Central memory CD8-positive, alpha-beta T cell (primary cell): ENCODE measurements at places on chromosomes 5 and 9.

- H3K4me1 ChIP-seq: no peaks in the 10 kb centered on the region
- peaks cover 64% of the 10 kb centered on the region for H3K27me3 ChIP-seq
- H3K27ac ChIP-seq: no peak overlapping the region
Observed at GRCh38 chr5:73365990-73366667, 82.4 kb downstream of the FOXD1 start.

DNA sequence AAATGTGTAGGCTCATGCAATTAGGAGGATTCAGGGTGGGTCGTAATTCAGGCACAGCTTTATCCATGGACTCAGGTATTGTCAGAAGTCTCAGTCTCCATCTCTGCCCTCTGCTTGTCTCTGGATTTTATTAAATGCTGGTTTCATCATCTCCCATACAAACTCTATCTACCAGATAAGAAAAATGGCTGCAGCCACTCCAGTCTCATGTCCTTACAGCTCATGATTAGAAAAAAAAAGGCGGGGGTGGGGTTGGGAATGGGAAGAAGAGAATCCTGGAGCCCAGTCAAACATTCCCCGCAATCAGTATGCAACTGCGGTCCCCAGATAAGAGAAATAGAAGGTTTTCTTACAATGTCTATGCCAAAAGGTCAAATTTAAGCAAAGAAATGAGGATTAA, 7.6 kb upstream of the FBXO38 start:
- no peak overlapping the region for H3K4me3 ChIP-seq
- DNase-seq: no peak
- no peaks in the 10 kb centered on the region for H3K27me3 ChIP-seq
- no peaks in the 10 kb centered on the region for H3K4me1 ChIP-seq
- H3K27ac ChIP-seq: no peak overlapping the region

GRCh38 chr9:136944212-136944518, 373 bp downstream of the FBXW5 start:
- peak overlapping the region; percentile 64 for H3K27ac ChIP-seq
- peaks cover 12% of the 10 kb centered on the region for H3K4me1 ChIP-seq
- no peak for DNase-seq
- peak overlapping the region; percentile 80 for H3K4me3 ChIP-seq
- peaks cover 39% of the 10 kb centered on the region for H3K36me3 ChIP-seq

- peaks cover 80% of the 10 kb centered on the region for H3K27me3 ChIP-seq
- DNase-seq: no peak
- H3K27ac ChIP-seq: no peak overlapping the region
- H3K36me3 ChIP-seq: peaks cover 2% of the 10 kb centered on the region
- no peaks in the 10 kb centered on the region for H3K4me1 ChIP-seq
- no peak overlapping the region for H3K4me3 ChIP-seq
Observed at GRCh38 chr5:73280821-73281746, 108.1 kb downstream of the TMEM174 start.

DNA sequence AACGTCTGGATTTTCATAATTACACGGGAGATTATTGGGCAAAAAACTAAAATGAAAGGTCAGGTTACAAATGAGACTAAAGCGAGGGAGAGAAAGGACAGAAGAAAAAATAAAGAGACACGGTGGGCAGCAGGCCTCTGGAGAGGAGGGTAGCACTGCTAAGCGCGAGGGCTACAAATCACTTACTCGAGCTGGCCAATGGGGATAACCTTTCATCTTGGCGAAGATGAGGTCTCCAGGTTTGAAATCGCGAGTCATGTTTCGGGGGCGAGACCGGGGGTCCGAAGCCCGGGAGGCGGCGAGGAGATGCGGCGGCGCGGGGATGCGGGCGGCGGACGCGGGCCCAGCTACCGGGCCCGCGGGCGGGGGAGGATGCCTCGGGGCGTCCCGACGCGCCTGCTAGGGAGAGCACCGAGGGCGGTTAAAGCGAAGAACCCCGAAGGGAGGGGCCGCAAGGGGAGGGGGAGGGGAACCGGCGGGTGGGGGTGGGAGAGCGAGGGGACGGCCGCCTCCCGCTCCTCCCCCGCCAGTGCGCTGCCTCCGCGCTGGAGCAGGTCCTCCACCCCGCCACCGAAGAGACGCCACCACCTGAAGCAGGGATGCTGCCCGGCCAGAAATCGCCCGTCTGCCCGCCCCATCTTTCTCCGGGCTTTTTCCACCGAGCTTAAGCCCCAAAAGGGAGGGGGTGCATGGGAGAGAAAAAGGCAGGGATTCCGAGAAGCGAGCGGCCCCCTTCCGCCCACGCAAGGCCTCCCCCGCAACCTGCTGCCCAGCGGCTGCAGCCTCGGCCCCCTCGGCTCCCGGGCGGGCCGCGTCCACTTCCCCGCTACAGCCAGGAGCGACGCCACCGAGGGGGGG, 610 bp downstream of the PSIP1 start:
- peaks cover 45% of the 10 kb centered on the region for H3K4me1 ChIP-seq
- H3K36me3 ChIP-seq: peaks cover 38% of the 10 kb centered on the region
- H3K4me3 ChIP-seq: peak overlapping the region; percentile 82
- DNase-seq: peak; percentile 21

- H3K36me3 ChIP-seq: no peaks in the 10 kb centered on the region
- H3K4me3 ChIP-seq: no peak overlapping the region
- no peak for DNase-seq
Observed at GRCh38 chr5:106940986-106941385, 729.8 kb downstream of the EFNA5 start.

GRCh38 chr9:27310582-27310981, 13.6 kb upstream of the EQTN start:
- no peak for DNase-seq
- H3K27ac ChIP-seq: no peak overlapping the region
- no peaks in the 10 kb centered on the region for H3K36me3 ChIP-seq
- no peaks in the 10 kb centered on the region for H3K4me1 ChIP-seq

GRCh38 chr5:173796721-173797495, 91.2 kb upstream of the CPEB4 start:
- H3K27ac ChIP-seq: no peak overlapping the region
- H3K36me3 ChIP-seq: no peaks in the 10 kb centered on the region
- DNase-seq: no peak
- H3K4me1 ChIP-seq: peaks cover 6% of the 10 kb centered on the region
- no peak overlapping the region for H3K4me3 ChIP-seq

GRCh38 chr9:127124792-127125191, 2.4 kb upstream of the ANGPTL2 start:
- H3K4me1 ChIP-seq: no peaks in the 10 kb centered on the region
- no peak overlapping the region for H3K4me3 ChIP-seq
- H3K27me3 ChIP-seq: peaks cover 7% of the 10 kb centered on the region
- DNase-seq: no peak

- H3K36me3 ChIP-seq: no peaks in the 10 kb centered on the region
Observed at GRCh38 chr5:40909264-40909663, at the start of gene C7. TSS of gene C7 (plus strand) at chr5:40909497. CDS start at chr5:40909611, 114 bp downstream.

DNA sequence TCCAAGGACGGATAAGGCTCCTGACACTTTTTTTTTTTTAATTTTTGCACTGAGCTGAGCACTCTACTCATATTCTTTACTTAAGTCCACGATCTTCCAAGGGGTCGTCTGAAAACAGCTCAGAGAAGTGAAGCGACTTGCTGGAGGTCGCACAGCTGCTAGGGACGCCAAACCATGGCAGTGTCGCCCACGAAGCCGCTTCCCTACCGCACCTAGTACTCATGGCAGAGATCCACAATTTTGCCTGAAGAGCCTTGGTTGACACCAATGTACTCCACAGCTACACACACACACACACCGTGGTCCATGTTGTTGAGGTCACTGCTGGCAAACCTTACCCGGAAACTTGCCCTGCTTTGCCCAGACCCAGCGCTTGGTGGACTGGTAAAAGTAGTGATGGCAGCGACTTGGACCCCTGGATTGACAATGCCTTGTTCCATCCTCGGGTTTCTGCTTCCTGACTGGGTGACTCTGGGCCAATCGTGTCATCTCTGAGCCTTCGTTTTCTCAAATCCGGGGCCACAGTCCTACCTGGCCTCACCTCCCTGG, 521 bp upstream of the SLIT3 start:
- H3K27ac ChIP-seq: no peak overlapping the region
- H3K4me3 ChIP-seq: peak overlapping the region; percentile 27
- no peak for DNase-seq
- H3K36me3 ChIP-seq: peaks cover 2% of the 10 kb centered on the region
- peaks cover 7% of the 10 kb centered on the region for H3K4me1 ChIP-seq

DNA sequence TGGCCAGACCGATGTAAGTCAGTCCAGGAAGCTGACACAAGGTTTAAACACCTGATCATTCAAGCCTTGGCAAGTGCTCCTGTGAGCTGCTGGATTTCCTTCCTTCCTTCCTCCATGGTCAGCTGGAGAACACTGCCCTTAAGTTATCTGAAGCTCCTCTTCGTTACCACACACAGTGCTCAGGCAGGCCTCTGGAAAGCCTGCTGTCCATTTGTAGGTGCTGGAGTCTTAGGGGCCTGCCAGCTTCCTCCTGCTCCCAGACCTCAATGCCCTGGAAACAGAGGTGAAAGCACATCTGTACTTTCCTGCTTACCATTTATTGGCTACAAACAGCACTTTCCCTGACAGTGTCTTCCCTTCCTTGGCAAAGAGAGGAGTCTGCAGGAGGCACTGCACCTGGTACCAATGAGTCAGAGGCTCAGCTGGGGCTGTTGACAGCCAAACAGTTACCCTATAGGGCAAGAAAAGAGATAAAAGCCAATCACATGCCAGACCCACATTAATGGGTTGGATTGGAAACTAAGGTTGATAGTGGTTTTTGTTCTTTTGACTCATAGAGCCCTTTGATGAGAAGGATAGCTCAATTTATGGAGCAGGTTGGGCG, 72.6 kb upstream of the PUM3 start:
- no peak overlapping the region for H3K4me3 ChIP-seq
- no peak overlapping the region for H3K27ac ChIP-seq
- DNase-seq: no peak
- H3K4me1 ChIP-seq: no peaks in the 10 kb centered on the region
- peaks cover 61% of the 10 kb centered on the region for H3K27me3 ChIP-seq

DNA sequence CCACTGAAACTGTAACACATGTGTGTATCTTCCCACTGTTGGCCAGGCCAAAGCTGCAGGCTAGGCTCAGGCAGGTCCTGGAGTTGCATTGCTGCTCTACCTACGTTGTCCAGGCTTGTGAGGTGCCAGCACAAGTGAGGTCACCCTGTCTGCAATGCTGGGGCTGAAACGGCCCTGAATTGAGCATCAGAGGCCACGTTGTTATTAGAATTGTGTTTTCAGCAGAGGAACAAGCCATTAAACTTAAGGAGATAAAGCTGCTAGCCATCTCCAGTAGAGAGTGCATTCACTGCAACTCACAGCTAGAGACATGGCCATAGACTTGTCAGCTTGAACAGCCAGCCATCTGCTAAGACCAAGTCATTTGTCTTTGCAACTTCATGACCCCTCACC, 191.8 kb downstream of the SEMA6A start:
- peaks cover 2% of the 10 kb centered on the region for H3K36me3 ChIP-seq
- DNase-seq: no peak
- no peaks in the 10 kb centered on the region for H3K27me3 ChIP-seq

- H3K4me3 ChIP-seq: no peak overlapping the region
- DNase-seq: no peak
- no peaks in the 10 kb centered on the region for H3K27me3 ChIP-seq
- no peak overlapping the region for H3K27ac ChIP-seq
- peaks cover 78% of the 10 kb centered on the region for H3K36me3 ChIP-seq
Observed at GRCh38 chr5:134769206-134769605, 10.6 kb downstream of the DDX46 start.

GRCh38 chr9:27194401-27195091, 85.5 kb downstream of the TEK start:
- no peak for DNase-seq
- no peak overlapping the region for H3K4me3 ChIP-seq
- no peak overlapping the region for H3K27ac ChIP-seq
- H3K36me3 ChIP-seq: peaks cover 2% of the 10 kb centered on the region
- H3K4me1 ChIP-seq: no peaks in the 10 kb centered on the region
